ENCODE measurements at places on chromosomes 12 and 14. TPM values are rescaled to one million over a fixed set of nuclear protein-coding genes. Genes with fewer than 3 reads are reported as not detected.

The NYNRIN gene
- 0.52 TPM for total RNA-seq

The MDGA2 gene
- total RNA-seq = not detected

The SLC24A4 gene
- not detected for total RNA-seq

The CLEC6A gene
- not detected for total RNA-seq

DNA sequence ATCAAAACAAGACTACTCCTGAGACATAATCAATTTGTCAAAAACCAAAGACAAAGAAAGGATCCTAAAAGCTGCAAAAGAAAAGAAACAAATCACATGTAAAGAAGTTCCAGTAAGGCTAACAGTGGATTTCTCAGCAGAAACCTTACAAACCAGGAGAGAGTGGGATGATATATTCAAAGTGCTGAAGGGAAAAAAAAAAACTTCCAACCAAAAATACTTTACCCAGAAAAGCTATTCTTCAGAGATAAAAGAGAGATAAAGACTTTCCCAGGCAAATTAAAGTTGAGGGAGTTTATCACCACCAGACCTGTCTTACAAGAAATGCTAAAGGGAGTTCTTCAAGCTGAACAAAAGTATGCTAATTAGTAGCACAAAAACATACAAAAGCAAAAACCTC lies 91.9 kb upstream of the PPP2R5C start:
- no peak overlapping the region for H3K4me3 ChIP-seq
- peaks cover 32% of the 10 kb centered on the region for H3K27me3 ChIP-seq

GRCh38 chr12:62720661-62721330 lies 214.2 kb downstream of the PPM1H start:
- no peaks in the 10 kb centered on the region for H3K36me3 ChIP-seq
- H3K4me1 ChIP-seq = no peaks in the 10 kb centered on the region
- DNase-seq = no peak
- no peak overlapping the region for H3K4me3 ChIP-seq

DNA sequence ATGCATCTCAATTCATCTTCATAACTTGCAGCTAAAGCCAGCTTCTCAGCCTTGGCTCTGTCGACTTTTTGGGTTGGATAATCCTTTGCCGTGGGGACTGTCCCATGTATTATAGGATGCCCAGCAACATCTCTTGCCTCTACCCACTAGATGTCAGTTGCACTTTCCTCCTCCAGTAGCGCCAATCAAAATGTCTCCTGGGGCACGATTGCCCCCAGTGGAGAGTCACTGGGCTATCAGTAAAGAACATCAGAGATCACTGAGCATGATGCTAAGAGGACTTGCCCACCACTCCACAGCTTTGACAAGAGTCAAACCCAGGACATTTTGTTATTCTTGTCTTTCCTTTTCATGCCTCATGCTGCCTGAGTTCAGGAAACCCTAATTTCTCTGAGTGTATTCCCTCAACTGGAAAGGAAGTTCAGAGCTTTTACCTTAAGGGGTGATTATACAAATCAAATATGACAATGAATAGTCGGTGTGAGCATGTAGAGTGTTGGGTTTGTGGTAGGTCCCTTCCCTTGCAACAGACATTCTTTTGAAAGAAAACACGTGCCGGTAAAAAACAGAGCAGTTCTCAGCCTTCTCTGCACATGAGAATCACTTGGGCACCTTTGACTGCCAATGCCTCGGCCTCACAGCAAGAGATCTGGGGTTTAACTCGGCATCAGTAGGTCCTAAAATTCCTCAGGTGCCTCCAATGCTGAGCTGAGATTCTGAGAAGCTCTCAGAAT lies 980.6 kb downstream of the VRK1 start:
- no peaks in the 10 kb centered on the region for H3K36me3 ChIP-seq
- no peak for DNase-seq
- no peak overlapping the region for H3K4me3 ChIP-seq
- H3K27me3 ChIP-seq = no peaks in the 10 kb centered on the region

DNA sequence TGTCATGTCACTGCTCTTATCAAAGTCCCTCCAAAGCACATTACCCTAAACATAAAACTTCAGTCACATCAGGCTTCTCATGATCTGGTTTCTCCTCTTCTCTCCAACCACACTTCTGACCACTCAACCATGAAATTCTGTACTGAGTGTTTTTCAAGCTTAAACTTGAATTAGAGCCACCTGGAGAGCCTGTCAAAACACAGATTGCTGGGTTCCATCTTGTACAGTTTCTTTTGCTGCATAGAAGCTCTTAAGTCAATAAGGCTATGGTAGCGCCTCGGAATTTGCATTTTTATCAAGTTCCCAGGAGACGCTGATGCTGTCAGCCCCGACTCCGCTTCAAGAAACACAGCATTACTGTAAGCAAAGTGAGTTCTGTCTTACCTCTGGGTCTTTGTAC lies 16.4 kb upstream of the SRRM4 start:
- H3K4me3 ChIP-seq = no peak overlapping the region
- no peaks in the 10 kb centered on the region for H3K27me3 ChIP-seq

- H3K27ac ChIP-seq = no peak overlapping the region
- no peaks in the 10 kb centered on the region for H3K4me1 ChIP-seq
- no peak for DNase-seq
- H3K27me3 ChIP-seq = no peaks in the 10 kb centered on the region
- no peaks in the 10 kb centered on the region for H3K36me3 ChIP-seq
Measured at GRCh38 chr14:29069228-29069627, 302.6 kb downstream of the FOXG1 start.

Data from activated CD8-positive, alpha-beta T cell treated with anti-CD3 and anti-CD28 coated beads, Interleukin-2, amount 10 ng/mL, durations not matched to agents 7 days and 5 days (primary cell).